ENCODE measurements at places on chromosomes 3 and 15. TPM values are rescaled to one million over a fixed set of nuclear protein-coding genes. Genes with fewer than 3 reads are reported as not detected.

Gene ROPN1
- not detected for total RNA-seq

Gene LARP6
- 66.0 TPM for total RNA-seq

Gene FAM162A
- total RNA-seq = 33.7 TPM

Gene SLC22A14
- total RNA-seq = not detected

Gene SNRPA1
- total RNA-seq = 120 TPM

Gene ZIC4
- total RNA-seq = not detected

Gene GP5
- total RNA-seq = not detected

Gene CKMT1B
- total RNA-seq = 3.4 TPM

Gene SNTN
- not detected for total RNA-seq

Gene EFL1
- total RNA-seq = 25.2 TPM

Gene RETNLB
- not detected for total RNA-seq

Gene RBSN
- total RNA-seq = 10.5 TPM

Gene MINAR1
- 0.37 TPM for total RNA-seq

Gene SH3GL3
- total RNA-seq = 0.46 TPM

Gene ACP3
- total RNA-seq = 0.26 TPM

Gene GXYLT2
- total RNA-seq = 1.5 TPM

Gene HYAL1
- 0.50 TPM for total RNA-seq

Gene EPHB3
- total RNA-seq = 0.23 TPM

Gene KCNAB1
- total RNA-seq = not detected

Gene LRRN1
- total RNA-seq = not detected

Gene UROC1
- total RNA-seq = not detected

Gene IQCF5
- not detected for total RNA-seq

Gene TRPM1
- total RNA-seq = not detected

Gene TPRG1
- 0.38 TPM for total RNA-seq

Gene SLC22A13
- total RNA-seq = not detected

Gene CYP1A2
- not detected for total RNA-seq

Gene P3H2
- 29.4 TPM for total RNA-seq

Gene ZBTB47
- total RNA-seq = 6.3 TPM

Gene STRC
- not detected for total RNA-seq

Gene GOLGA8K
- total RNA-seq = 0.71 TPM

Gene UNC13C
- total RNA-seq = not detected

Gene GPR149
- not detected for total RNA-seq

Gene GCSAM
- not detected for total RNA-seq

Gene CA12
- 147 TPM for total RNA-seq

Gene SCAMP5
- total RNA-seq = 11.2 TPM

Gene ABHD17C
- total RNA-seq = 35.2 TPM

Gene RBP2
- total RNA-seq = not detected

Gene TP63
- total RNA-seq = 0.70 TPM

Gene SLC30A4
- 1.6 TPM for total RNA-seq

Gene AMT
- total RNA-seq = 0.13 TPM

Gene VILL
- 0.23 TPM for total RNA-seq

Gene CPLX3
- total RNA-seq = not detected

Gene ATP13A3
- 19.4 TPM for total RNA-seq

Gene SEMA3B
- 7.5 TPM for total RNA-seq

Gene ACKR4
- not detected for total RNA-seq

Gene RAB27A
- 7.9 TPM for total RNA-seq

Gene CRYGS
- 0.44 TPM for total RNA-seq

Gene KLHL40
- total RNA-seq = not detected

Gene CLDN18
- not detected for total RNA-seq

Gene WWTR1
- 119 TPM for total RNA-seq

Gene TIMP4
- 11.3 TPM for total RNA-seq

Gene AMOTL2
- total RNA-seq = 36.3 TPM

Gene DLL4
- total RNA-seq = 0.35 TPM

Gene FOXB1
- not detected for total RNA-seq

Gene RASGRP1
- total RNA-seq = 0.40 TPM

Gene TNFSF10
- not detected for total RNA-seq

Gene DPH3
- 25.3 TPM for total RNA-seq

Gene LSG1
- 28.8 TPM for total RNA-seq

Gene NR2F2
- total RNA-seq = 26.6 TPM

Data from A549 treated with RU486 at 1 μM for 4 hours (cell line).